ENCODE measurements at places on chromosomes 3 and 15.

GRCh38 chr3:10268930-10269329, 20.7 kb downstream of the TATDN2 start:
- DNase-seq: no peak

GRCh38 chr3:119630128-119630879, 30.1 kb downstream of the POPDC2 start:
- no peak for DNase-seq

DNA sequence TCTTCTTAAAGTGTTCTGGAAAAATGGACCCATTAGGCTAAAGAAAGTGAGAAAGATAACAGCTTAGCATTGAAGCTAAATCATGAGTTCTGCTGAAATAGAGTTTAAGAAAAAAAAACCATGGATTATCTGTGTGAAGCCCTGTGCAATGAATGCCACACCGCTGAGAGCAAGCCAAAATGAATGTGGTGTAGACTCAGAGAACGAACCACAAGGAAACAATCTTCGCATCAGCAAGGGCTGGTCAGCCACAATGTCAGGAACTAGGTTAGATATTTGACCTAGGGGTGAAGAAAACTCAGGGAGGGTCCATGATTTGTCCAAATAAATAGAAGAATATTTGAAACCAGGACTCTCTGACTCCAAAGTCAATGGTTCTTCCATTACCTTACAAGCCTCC, 91.4 kb upstream of the MEX3B start:
- no peak for DNase-seq

DNA sequence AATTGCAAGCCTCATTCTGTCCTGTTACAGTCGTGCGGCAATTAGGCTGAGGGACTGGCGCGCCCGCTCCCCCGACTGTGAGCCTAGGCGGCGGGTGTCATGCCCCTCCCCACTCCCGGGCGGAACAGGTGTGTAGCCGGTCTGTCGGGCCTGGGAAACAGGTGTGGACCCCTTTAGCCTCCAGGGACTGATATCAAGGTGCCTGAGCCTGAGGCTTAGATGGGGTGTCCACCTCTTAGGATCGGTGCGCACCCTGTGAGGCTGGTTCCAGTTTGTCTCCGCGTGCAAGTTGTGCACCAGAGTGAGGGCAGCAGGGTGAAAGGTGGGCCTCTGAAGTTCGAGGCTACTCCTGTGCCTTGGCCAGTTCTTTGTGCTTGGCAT, 686 bp downstream of the VPS8 start:
- DNase-seq: peak; percentile 30
